ENCODE measurements at places on chromosomes 5 and 9.
A peak's percentile ranks its signal among the peaks of the same experiment; 100 is the strongest.

- no peak for DNase-seq
These were observed 3.2 kb downstream of the IFNA8 start for GRCh38 chr9:21412107-21412506.

- no peak for DNase-seq
These were observed 1342.0 kb upstream of the NUDT12 start for GRCh38 chr5:104904561-104904960.

DNA sequence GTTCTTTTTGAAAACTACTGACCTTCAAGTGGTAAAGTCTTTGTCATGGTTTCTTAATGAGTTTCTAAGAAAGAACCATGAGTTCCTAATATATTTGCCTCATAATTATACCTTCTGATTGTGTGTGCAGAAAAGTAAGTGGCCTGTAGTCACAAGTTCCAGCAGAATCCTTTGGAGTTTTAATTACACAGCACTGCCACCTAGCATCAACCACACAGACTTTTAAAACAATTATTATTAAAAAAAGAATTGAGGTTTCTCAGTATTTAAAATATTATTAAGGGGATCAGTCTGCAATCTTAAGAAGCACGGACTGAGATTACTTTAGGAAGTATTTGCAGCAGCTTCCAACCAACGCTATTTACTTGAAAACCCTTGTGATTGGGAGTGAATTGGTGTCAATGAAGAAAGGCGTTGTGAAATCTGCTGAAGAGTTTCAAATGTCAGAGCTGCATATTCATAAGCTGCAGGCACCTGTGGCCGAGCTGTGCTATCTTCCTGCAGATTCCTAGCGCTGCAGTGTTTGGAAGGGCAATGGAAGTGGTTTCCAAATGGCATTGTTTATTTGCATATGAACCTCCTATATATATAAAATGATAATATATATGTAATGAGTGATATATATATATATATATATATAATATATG is 1074.2 kb upstream of the WWC1 start:
- no peak for DNase-seq

GRCh38 chr9:99368341-99369326 is 146.6 kb downstream of the SEC61B start:
- no peak for DNase-seq

GRCh38 chr5:175797521-175798038 is 73.8 kb upstream of the CPLX2 start:
- no peak for DNase-seq

DNA sequence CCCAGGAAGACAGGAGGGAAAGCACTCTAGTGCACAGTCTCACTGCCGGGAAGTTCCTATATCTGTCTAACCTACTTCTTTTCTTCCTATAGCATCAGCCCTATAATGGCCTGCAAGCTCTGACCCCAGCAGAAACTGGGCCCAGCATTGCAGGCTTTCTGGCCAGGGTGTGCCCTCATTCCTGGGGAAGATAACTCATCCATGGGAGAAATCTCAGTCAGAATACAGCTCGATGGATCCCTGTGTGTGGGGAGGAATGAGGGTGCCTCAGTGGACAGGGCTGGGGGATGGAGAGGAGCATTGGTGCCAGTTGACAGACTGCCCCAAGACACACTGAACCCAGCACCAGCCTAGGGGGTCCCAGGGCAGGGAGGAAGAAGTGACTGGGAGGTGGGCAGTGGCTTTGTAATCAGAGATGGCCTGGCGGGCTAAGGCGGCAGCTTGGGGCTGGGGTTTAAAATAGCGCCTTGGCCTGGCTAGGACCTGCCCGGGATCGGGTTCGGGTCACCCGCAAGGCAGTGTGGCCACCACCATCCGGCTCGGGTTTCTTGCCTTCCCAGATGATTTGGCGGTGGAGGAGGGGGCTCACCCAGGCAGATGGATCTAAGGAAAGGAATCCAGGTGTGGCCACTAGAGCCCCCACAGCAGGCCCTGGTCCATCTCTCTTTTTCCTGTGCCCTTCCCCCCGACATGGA is 7.6 kb upstream of the CXXC5 start:
- DNase-seq: no peak

DNA sequence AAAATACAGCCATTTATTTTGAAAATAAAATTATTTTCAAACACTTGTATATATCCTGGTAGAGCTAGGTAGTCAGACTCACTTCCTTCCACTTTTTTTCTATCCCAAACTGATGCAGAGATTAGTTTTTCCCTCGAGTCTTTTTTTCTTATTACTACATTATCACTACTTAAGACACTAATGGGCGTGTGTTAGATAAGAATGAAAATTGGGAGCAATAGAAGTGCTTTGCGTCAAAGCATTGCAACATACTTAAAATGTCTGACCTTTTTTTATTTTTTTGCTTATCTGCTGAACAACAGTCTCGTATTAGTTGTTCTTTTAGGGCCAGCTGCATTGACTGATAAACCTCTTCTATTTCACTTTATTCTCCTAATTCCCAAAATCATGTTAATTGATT is 1278.7 kb downstream of the CDH12 start:
- DNase-seq: no peak

GRCh38 chr9:95085861-95086563 is 231.5 kb downstream of the FANCC start:
- peak; percentile 15 for DNase-seq

DNA sequence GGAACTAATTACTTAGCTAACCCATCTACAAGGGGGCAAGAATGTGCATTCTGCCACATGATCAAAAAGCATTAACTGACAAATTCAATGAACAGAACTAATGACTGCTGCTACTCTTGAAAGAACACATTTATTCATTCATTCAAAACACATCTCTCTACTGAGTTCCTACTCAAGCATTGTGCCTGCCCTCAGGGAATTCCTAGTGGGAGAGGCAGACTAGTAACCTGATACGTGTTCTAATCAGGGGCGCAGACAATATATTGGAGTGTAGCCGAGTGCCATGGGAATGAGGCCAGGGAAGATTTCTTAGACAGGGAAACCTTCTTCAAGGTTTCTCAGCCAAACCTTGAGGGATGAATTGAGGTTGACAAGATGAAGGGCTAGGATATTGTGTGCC is 56.7 kb upstream of the PAPPA start:
- no peak for DNase-seq

GRCh38 chr5:125044491-125045282 is 298.2 kb upstream of the ZNF608 start:
- DNase-seq: no peak

DNA sequence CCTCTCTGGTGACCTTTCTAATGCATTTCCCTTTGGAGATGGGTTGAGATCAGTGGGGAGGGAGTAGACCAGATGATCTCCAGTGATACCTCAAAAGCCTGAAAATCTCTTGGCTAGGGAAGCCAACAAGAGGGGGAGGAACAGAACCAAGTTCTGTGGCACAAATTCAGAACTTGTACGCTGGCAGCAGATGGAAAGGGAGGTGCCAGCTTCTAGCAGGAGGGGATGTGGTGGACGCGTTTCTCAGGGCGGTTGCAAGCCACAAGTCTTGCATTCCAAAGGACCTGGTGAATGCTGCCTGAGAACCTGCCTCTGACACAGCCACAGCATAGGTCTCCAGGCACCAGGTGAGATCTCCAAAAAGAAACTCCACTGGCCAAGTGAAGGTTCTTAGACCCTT is 13.4 kb downstream of the SLIT3 start:
- no peak for DNase-seq

- DNase-seq: no peak
These were observed 409.4 kb upstream of the CD180 start for GRCh38 chr5:67605730-67606585.

GRCh38 chr5:149917073-149917676 is 27.4 kb downstream of the PDE6A start:
- DNase-seq: no peak

DNA sequence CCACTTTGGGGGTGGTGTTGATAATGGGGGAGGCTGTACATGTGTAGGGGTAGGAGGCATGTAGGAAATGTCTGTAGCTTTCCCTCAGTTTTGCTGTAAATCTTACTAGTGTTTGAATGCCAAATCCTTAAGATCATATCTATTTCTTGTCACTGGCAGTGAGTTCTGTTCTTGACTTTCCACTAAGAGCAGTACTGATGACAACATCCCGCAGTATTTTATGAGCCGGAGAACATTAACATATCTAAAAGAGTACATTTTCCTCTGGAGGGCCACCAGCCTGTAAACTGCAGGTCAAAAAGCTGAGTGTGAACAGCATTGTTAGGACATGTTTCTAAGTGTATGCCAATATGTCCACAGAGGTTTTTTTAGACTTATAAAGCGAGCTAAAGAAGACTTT is 2.5 kb upstream of the HSPB3 start:
- DNase-seq: no peak

GRCh38 chr5:38347896-38348295 is 89.5 kb downstream of the EGFLAM start:
- DNase-seq: no peak

- DNase-seq: no peak
These were observed 171.3 kb downstream of the C5orf15 start for GRCh38 chr5:133797167-133797566.

DNA sequence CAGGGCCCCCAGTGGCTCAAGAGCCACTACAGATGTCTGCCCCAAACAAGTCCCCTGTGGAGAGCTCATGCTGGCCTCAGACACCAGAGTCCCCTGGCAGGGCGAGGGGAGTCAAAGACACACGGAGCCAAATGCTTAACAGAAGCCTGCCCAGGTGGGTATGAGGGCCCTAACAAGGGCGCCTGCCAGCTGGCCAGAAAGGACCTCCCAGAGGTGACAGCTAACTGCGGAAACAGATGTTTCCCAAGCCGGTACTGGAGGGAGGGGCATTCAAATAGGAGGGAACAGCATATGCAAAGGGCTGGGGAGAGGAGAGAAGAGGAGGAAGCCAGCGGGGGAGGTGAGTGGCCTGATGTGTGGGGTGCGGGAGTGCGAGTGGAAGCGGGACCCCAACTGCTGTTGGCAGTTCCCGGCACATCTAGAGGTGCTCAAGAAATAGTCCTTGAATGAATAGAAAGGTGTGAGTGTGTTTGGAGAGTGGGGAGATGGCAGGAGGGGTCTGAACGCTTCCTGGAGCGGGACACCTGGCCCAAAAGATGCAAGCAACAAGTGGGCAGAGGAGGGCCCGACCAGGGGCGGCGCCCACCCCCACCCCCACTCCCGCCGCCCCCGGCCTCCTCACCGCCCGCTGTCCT is 824 bp downstream of the MXD3 start:
- no peak for DNase-seq

DNA sequence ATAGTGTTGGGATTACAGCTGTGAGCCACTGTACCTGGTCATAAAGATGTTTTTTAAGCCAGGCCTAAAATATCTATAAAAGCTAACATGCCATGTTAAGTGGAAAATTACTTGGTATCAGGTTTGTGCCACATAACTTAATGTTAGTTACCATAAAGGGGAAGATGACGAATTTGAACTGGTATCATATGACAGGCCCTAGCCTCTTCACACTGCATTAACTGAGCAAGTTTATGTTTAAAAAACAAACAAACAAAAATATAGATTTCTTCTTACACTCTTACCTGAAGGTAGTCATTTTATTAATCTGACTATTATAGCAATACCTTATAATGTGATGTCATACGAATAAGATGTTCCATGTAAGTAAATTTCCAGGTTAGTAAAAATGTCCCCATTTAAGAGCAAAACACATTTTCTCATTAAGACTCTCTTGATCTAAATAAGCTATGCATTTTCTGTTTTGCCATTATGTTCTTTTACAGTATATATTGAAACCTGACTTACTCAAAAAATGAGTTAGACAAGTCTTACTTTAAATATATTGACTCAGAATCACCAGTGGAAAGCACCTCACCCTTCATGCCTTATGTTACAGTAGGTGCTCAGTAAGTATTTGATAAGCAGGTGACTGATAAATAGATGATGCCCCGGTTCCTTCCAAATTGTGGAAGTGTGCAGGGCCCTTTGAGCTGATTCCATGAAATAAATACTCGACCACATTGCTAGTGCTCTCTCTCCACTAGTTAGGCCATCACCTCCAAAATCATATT is 125.4 kb downstream of the CDC42SE2 start:
- DNase-seq: no peak

DNA sequence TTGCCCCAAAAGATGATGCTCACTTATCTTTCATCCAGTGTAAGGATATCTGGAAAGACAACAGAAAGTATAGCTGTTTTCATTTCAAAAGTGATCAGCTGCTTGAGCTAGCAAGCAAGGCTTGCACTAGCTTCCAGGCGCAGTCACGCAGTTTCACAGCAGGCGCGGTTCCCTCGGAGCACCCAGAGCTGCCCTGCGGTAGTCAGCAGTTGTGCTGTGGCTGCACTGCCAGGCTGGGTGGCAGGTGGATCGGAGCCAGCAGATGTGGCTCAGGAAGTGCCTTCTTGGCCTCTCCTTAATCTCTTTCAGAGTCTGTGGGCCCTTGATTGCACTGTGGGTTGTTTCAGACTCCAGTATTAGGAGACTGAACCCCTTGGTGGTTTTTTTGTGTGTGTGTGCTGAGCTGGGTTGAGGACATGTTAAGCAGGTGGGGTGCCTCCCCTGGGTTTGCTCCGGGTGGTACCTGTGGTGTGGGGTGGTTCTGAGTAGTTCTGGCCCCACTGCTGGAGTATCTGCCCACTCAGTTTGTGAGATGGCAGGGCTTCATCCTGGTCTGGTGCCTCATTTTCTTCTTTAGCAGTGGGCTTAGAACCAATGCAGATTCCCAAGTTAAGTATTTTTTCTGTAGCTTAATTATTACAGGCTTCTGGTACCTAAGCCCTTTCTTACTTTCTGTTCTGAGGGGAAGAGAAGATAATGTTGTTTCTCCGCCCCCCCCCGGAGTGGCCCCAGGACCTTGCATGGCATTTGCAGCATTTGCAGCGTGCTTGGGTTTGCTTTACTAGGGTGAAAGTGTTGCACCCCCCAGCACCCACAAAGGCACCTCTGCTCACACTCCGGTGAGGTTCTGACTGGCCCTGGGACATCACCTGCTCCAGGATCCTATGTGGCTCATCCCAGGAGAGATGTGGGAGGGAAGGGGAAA is 16.4 kb downstream of the TENT4A start:
- DNase-seq: no peak

- DNase-seq: no peak
These were observed 845 bp upstream of the SLC46A2 start for GRCh38 chr9:112891521-112891920.

- no peak for DNase-seq
These were observed 8.1 kb downstream of the MCIDAS start for GRCh38 chr5:55218967-55219366.

DNA sequence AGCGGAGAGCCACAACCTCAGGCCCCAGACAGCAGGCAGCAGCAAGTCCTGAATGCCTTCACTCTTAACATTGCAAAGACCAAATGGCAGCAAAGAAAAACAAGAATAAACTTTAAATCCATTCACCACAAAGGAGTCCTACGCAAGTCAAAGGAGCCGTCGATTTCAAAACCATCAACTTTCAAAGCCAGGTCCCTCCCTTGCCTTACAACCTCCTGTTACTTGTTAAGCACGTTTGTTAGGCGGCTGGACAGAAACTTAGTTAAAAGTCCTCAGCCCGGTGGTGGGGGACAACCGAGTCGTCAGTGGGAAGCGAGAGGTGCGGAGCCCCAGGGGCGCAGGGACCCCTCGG is 938 bp downstream of the LPAR1 start:
- DNase-seq: no peak

GRCh38 chr5:132749506-132749905 is 2.3 kb downstream of the CCNI2 start:
- no peak for DNase-seq

- no peak for DNase-seq
These were observed 849 bp downstream of the RORB start for GRCh38 chr9:74497748-74498620.
